ENCODE measurements at places on chromosomes 2 and 18. TPM values are rescaled to one million over a fixed set of nuclear protein-coding genes. Genes with fewer than 3 reads are reported as not detected.

Gene TMEM178A
- total RNA-seq = not detected

Gene NPHP1
- 0.23 TPM for total RNA-seq

Gene GNLY
- 20.0 TPM for total RNA-seq

Gene TRPM8
- total RNA-seq = not detected

Gene TIMM21
- 23.6 TPM for total RNA-seq

Gene RIT2
- total RNA-seq = not detected

Gene CCDC138
- total RNA-seq = 4.9 TPM

Gene GKN2
- total RNA-seq = not detected

Gene DPY30
- total RNA-seq = 50.0 TPM

Gene RFTN2
- total RNA-seq = not detected

Gene CHRND
- total RNA-seq = not detected

Gene ANKRD62
- total RNA-seq = not detected

Gene DPYSL5
- total RNA-seq = not detected

Gene PDIA6
- total RNA-seq = 84.7 TPM

Gene AGXT
- total RNA-seq = not detected

Gene KIAA2012
- not detected for total RNA-seq

Gene SF3B1
- 604 TPM for total RNA-seq

Gene CTNNA2
- not detected for total RNA-seq

Gene CROCC2
- total RNA-seq = not detected

Gene CCDC148
- not detected for total RNA-seq

Gene KANSL1L
- 10.7 TPM for total RNA-seq

Gene PSMA8
- 0.75 TPM for total RNA-seq

Measured in CD4-positive, alpha-beta memory T cell (primary cell).